Stimulated activated CD4-positive, alpha-beta T cell treated with anti-CD3 and anti-CD28 coated beads, Interleukin-4, amount 100 ng/mL, for 48 hours (primary cell): ENCODE measurements at places on chromosomes 1 and 21.

- no peak for DNase-seq
Observed at GRCh38 chr21:42493109-42494060, 2.6 kb downstream of the RSPH1 start.

DNA sequence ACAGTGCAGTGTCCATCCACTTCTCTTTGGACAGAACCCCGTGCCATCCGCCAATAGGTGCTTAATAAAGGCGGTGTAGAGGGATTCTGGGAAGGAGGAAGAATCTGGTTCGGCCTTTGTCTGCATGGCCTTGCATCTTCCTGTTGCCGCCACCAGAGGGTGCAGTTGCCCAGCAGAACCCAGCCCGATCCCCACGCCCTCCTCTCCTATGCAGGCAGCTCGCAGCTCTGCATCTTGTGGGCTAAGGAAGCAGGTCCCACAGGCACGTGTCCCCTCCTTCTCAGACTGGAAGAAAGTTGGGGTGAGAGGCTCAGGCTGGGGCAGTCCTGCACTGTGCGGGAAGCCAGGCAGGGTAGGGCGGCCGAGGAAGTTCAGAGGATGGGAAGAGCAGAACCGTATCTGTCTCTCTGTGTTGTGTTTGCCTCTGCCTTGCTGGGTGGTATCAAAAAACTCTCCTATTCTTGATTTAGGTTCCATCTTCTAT is 20.8 kb downstream of the NAV1 start:
- DNase-seq, result peak; percentile 62

DNA sequence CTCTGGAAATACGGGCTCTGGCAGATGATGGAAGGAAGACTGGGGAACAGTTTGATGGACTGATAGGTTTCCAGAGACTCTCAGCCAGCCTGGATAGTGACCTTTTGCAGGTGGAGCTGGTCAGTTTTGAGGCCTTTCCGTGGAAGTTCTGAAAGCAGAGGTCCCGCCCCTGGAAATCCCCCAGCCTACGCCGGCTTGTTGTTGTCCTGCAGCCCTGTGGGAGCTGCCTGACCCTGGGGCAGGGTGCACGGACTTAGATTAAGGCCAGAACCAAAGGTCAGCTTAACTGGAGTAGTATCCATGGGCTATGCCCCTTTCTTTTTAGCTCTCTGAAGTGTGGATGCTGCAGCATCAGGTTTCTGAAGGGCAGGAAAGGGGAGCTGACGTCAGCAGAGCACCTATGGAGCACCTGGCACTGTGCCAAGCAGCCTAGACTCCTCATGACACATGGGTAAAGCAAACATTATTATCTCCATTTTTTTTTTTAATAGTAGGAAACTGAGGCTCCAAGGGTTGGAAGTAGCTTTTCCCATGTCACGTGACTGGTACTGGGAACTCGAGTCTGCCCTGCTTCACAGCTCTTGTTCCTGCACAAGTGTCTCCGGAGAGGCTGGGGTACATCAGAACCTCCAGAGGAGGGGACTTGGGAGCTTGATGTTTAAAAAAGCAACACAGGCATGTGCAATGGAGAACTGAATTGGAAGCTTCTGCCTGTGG is 38.5 kb downstream of the IER5 start:
- DNase-seq, result no peak

DNA sequence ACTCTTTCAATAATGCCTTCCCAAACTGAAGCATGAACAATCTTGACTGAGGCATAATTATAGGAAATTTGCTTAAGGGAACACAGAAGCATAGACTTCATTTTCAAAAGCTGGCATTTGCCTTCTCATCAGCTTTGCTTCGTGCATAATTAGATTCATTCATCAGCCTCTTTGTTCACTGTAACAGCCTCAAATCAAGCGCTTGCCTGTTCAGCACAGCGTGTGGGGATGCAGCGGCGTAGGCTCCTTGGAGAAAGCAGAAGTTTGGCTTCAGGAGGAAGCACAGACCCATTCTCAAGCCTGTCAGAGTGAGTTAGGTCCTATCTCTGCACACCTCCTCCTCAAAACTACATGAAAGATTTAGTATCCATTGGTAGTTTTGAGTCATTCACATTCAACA is 246.4 kb upstream of the MAP1LC3C start:
- DNase-seq, result no peak

DNA sequence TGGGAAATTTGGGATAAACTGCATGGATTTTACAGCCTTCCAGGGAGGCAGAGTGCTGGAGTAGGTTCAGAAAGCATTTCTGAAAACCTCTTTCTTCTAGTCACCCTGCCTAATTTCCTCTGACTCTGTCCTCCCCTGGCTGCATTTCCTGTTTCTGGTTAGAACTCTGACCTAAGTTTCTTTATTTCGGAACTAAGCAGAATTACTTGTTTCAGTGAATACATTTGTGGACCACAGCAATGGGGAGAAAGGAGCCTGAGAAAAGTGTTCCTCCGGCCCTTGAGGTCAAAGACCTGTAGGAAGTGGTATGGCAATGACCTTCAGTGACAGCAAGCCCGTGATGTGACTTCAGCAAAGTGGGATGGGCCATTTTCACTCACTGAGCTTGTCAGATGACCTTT is 173.4 kb upstream of the RUNX1 start:
- DNase-seq, result no peak

DNA sequence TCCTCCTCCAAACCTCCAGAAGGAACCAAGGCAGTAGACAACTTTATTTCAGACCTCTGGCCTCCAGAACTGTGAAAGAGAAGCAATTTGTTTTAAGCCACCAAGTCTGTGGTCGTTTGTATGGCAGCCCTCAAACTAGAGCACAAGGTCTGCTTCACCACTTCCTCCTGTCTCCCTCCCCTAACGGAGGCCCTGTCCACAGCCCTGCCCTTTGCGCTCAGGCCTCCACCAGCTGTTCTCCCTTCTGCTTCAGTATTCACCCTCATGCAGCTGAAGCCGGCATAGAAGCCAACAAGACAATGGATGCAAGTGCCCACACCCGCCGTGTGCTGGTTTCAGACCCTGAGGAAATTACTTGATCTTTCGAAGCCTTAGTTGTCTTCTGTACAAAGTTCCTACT is 364.1 kb downstream of the HHAT start:
- DNase-seq, result no peak

- no peak for DNase-seq
Observed at GRCh38 chr1:3370856-3371703, 83.4 kb upstream of the ARHGEF16 start.

DNA sequence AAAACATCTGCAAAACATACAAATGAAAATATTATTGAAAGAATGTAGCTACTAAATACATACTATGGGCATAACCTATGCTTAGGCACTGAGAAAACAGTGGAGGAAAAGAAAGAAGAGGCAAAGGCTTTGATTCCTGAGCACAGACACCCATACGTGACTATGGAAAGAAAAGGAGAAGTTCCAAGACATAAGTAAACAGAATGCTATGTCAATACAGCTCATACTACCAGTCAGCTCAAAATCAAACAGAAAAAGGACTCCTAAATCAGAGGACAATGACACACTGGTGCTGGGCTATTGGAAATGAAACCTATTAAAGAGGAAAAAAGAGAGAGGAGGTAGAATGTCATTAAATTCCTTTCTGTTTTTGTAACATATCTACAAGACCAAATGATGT is 225.4 kb downstream of the SMYD3 start:
- no peak for DNase-seq

DNA sequence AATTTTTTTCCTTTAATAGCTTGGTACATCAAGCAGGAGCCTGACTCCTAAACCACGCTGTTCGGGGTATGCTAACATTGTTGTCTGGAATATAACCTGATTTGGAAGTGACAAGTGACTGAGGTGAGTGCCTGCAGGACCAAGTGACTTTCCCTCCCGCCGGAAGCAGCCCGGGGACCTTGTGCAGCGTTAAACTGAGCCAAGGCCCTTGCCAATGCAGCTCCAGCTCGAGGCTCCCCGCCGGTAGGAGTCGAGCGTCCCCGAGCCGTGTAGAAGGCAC is 716 bp upstream of the MTARC1 start:
- DNase-seq, result no peak

DNA sequence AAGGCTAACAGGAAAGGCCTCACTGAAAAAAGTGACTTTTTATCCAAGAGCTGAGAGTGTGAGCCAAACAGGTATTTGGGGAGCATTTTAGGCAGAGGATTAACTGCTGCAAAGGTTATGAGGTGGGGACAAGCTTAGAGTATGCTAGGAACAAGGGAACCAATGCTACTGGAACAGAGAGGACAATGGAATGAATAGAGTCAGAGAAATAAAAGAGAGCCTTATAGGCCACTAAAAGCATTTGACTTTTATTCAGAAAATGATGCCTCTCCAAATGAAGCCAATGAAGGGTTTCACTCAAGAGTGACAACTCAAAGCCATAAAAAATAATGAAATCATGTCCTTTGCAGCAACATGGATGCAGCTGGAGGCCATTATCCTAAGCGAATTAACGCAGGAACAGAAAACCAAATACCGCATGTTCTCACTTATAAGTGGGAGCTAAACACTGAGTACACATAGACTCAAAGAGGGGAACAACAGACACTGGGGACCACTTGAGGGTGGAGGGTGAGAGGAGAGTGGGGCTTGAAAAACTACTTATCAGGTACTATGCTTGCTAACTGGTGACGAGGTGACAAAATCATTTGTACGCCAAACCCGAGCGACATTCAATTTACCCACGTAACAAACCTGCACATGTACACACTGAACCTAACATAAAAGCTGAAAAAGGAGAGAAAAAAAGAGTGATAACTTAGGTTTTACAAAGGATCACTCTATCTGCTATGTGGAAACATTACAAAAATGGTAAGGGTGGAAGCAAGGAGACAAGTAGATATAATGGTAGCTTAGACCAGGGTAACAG is 11.1 kb downstream of the PTP4A2 start:
- no peak for DNase-seq

- DNase-seq, result no peak
Observed at GRCh38 chr21:35896060-35896459, 164.3 kb downstream of the SETD4 start.

- no peak for DNase-seq
Observed at GRCh38 chr1:27339213-27339612, 2.6 kb upstream of the SYTL1 start.

DNA sequence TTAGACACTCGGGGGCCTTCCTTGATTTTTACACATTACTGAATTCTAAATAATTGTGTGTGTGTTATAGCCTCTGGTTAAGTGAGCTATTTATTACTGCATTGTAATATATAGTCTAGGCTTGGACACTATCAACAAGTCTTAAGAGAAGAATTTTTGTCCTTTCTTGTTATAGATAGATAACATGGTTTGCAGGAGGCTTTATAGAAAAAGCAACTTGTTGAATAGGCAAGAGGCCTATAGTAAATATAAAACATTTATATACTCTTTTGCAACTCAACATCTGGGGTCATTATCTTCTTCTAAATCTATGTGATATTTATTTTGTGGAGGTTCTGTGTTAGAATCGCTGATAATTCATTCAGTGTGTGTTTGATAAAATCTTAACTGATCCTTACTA is 293.8 kb downstream of the NFIA start:
- no peak for DNase-seq
